Cerebellum (tissue), 4 donors: ENCODE measurements at places on chromosomes 5 and 9. TPM values are rescaled to one million over a fixed set of nuclear protein-coding genes. Genes with fewer than 3 reads are reported as not detected.

- DNase-seq: no peak
Observed at GRCh38 chr5:35377653-35378052, 147.4 kb upstream of the PRLR start.

Gene NAIP
- 90.8 TPM for total RNA-seq

DNA sequence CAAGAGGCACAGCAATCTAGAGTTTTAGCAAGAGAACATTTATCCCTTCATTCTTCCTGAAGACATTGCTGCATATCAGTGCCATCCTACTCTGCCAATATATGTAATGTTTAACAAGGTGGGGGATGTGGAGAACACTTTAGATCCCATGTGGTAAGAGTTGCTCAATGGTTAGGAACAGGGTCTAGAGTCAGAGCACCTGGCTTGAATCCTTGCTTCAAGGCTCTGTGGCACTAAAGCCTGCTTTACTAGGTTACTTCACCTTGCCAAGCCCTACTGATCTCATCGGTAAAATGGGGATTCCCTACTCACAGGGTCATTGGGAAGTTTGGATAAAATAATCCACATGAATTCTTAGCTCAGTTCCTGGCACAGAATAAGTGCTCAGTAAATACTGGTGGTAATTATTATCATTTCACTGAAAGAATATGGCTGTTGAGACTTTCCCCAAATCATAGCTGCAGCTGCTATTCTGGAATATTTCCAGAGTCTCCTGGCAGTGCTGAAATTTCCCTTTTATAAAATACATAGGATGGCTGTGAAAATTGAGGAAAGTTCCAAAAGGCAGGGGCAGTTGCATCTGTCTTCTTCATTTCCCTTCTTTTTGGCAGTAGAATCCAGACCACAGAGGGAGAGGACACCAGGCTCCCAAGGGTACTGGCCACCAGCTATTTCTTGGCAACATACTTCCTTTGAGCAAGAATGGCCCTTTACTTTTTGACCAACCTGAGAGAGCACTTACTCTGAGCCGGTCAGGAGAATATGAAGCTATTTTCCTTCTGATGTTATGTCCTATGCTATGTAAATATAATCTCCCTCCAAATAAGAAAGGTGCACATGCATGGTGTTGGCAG, 142.8 kb downstream of the PALM2AKAP2 start:
- DNase-seq: no peak

DNA sequence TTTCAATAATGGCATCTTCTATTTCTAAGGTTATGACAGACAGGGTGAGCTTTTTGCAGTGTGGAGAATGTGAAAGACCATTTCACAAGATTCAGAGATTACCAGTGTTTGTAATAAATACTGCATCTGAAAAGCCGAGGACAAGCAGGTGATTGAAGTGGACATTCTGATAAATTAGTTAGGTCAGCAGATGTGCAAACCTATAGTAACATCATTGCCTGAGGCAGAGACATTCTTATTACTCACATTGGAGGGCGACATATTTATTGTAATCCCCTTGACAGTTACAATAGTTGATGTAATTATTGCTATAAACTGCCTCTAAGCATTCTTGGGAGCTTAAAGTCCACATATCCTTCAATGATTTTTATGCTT, 3.3 kb downstream of the RASGRF2 start:
- no peak for DNase-seq

- DNase-seq: no peak
Observed at GRCh38 chr5:1793301-1793740, 6.3 kb downstream of the MRPL36 start.

Gene SEPTIN8
- 28.7 TPM for total RNA-seq

GRCh38 chr9:114691046-114691955, 9.3 kb upstream of the TEX48 start:
- no peak for DNase-seq
